NT2/D1 (cell line): ENCODE measurements at places on chromosomes 5 and 9.

DNA sequence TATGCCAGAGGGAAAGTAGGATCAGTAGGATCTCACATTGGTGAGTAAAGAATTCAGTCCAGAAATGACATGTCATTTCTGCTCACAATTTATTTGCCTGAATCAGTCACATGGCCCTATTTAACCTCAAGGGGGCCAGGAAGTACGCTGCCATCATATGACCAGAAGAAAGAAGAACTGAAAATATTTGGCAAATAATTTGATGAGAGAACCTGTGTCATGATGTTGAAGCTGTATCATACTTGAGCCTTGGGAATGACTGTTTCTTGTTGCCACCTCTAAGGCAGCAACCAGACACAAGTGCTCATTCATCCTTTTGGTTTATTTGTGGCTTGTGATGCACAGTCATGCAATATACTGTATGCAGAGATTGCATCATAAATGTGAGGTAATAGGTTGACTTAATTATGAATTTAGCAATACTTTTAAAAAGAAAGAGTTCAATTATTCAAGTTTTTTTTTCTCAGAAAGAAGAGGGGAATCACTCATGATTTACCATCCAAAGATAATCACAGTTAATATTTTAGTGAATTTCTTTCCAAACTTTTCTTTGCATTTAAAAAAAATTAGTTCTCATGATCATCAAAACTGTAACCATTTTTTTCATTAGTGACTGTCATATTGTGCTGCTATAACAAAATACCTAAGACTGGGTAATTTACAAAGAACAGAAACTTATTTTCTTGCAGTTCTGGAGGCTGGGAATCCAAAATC is 8.2 kb upstream of the ZFYVE16 start:
- no peak for DNase-seq

DNA sequence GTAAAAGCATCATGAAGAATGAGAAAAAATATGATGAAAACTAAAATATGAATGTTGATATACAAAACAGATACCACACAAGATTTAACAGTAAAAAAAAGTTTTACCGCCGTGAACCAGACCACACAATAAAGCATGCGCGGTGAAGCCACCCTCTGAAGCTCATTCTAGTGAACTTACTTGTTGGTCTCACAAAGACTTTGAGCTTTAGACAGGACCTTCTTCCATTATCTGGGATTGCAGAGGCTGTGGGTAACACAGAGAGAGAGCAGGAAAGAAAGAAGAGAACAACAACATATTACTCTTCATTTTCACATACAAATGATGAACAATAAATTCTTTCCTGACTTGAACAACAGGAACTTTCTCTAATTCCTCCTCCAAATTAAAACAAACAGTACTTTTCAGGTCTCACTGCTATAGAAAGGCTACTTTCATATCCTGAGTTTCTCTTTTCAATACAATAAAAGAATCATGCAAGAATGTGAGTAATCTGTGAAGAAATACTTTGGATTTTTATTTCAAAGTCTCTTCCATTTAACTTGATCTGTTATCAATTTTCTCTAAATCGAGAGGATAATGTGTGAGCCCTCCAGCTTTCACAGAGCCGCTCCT is 283.1 kb downstream of the EFNA5 start:
- no peak for DNase-seq

DNA sequence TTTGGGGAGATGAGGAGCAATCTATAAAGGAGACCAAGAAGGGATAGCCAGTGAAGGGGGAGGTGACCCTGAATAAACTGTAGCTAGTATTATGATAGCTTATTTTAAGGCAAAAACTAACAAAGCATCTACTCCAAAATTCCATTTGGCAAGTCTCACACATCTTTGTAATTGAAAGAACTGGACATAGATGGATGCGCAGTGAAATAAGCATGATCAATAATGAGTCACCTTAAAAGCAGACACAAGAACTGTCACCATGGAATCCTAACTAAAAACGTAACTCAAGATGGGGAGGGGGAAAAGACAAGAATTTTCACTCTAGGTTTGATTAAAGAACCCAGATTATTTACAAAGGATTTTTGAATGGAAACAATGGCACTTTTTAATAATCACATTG is 164.5 kb downstream of the MED27 start:
- DNase-seq = no peak

GRCh38 chr5:138491669-138492559 is 26.6 kb downstream of the EGR1 start:
- no peak for DNase-seq

- DNase-seq = no peak
Observed at GRCh38 chr5:175243441-175243840, 200.5 kb downstream of the DRD1 start.

DNA sequence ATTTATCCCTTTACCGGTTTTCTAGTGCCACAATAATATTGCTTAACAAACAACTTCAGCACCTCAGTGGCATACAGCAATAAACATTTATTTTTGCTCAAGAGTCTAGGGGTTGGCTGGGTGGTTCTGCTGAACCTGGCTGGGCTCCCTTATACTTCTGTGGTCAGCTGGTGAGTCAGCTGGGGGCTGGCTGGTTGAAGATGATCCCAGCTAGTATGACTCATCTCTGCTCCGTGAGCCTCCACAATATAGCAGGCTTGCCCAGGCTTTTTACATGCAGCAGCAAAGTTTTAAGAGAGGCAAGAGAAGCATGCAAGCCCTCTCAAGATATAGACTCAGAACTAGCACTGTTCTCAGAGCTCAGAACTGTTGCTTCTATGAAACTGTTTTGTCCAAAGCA is 523.5 kb upstream of the CLINT1 start:
- DNase-seq = no peak

DNA sequence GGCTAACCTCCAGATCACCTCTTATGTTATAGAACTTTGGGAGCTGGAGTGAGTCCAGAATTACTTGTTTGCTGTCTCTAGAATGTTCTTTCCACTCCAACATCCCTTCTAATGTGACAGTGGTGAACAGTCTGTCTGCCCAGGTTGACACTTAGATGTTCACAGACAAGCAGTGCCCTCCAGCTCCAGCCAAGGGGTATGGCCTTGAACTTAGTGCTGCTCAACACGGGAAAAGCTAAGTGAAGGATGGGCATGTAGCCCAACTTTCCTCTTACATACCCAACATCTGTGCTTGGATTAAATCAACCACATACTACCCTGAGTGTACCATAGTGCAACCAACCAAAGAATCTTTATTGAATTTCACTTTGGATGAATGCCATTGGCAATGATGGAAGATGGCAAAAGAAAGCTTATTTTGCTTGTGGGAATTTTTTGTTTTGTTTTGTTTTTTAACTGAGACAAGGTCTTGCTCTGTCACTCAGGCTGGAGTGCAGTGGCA is 201.2 kb downstream of the NXNL2 start:
- DNase-seq = no peak

DNA sequence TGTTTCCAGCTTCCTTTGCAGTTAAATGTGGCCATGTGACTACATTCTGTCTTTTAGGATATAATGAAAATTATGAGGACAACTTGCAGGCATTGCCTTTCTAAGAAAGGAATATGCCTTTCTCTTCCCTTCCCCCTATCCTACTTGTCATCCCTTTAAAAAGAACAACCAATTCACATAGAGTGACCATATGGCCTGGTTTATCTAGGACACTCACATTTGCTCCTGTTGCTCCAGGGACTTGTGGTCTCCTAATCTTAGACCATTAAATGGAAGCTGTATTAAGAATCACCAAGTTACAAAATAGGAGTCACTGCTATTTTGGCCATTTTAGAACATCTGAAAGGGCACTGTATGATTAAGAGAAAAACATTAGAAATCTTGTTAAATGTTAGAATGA is 520.3 kb downstream of the DTWD2 start:
- DNase-seq = no peak

- no peak for DNase-seq
Observed at GRCh38 chr9:107737987-107738743, 248.6 kb upstream of the KLF4 start.

DNA sequence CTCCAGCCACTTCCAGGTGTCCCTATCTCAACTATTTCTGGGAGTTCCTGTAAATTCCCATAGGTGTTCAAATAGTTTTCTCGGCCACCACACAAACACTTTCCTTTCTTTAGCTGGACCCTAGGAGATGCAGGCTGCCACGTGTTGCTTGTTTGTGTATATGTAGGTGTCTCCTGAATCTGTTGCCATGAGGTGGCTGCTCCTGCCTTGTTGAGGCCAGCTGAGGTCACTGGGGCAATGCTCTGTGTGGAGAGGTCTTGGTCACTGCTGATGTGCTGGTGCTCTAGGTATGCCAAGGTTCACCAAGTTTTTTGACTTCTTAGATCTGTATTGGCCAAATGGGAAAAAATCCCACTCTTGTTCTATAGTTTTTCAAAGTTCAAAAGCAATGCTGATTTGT is 132.5 kb upstream of the CHD1 start:
- DNase-seq = no peak

- DNase-seq = no peak
Observed at GRCh38 chr5:144304688-144305087, 134.0 kb downstream of the KCTD16 start.

DNA sequence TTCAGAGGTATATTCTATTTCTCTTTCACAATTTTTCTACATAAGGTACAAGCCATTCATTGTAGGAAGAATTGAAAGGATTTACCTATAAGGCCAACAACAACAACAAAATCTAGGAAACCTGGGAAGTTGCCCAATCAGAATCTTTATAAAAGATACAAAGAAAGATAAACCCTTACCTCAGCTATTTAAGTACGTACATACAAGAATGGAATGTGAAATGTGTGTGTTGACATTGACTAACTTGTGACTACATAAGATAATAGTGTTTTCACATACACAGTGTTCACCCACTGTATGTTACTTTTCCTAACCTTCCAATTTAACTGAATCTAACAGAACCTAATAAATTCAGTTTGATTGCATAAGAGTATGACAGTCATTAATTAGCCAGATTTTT is 154.1 kb downstream of the ADAMTS6 start:
- DNase-seq = no peak

DNA sequence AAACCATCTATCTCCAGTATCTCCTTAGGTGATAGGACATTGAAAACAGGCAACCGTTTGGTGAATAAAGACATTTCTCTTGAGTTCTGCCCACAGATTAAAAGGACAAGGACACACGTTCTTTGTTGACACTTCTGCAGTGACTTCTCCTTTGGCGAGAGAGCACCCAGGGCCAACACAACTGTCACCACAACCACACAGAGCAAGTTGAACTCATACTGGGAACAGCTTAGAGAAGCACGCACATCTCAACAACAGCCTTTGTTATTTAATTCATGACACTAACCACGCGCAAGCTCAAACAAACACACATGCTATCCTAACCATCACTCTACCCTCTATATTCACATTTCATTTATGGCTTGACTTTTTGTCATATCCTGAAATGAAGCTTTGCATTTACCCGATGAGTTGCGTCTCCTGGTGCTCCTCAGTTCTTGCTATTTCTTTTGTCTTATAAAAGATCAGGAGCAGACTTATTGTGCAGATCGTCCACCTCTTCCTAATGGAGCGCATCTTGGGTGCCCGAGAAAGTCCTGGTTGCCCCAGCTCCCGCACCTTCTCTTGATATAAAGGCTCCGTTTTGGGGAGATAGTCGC is 543 bp downstream of the ST8SIA4 start:
- no peak for DNase-seq

DNA sequence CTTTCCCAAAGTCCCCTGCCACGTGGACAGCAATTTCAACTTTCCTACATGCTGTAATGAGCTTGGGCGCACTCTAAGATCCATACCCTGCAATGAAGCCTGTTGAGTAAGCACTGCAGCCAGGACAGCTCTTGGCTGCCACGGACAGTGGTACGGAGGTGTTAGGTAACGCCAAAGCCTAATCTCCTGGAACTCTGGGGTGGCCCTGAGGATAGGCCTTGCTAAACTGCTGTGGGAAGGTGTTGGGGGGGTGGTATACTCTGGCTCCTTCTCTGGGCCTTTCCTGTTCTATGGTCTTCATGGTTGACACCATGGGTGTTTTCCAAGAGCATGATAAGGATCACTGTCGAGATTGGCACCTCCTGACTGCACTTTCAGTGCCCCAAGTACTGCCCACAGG is 66.4 kb upstream of the PITX1 start:
- DNase-seq = no peak

DNA sequence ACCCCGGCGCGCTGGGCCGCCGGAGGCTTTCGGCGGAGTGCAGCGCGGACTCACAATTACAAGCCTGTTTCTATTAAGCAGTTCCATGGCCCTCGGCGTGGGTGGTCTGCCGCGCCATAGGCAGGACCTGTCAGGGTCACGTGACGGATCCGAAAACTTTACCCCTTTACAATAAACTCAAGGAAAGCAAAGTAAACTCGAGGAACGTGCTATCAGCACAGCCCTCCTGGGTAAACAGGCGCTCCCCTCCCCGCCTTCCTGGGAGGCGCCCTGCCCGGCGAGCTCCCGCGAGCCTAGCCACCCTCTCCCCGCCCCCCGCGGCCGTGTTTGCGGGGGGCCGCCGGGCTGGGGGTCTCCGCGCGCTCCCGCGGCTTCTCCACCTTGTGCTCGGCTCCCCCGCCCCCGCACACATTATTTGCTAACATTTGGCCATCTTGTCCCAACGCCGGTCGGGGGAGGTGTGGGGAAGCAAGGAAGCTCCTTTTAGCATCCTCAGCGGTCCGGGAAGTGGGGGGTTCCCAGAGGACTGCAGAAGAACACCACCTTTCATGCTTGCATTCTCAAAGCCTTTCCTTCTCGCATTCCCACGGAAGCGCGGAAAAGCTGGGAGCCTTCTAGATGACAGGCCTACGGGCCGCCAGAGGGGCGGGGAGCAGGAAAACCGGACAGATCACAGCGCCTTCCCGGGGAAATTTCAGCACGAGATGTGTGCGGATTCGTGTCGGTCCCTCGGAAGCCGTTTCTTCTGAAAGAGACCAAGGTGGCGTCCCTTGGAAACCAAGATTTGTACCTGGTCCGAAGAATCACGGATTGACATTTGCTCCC is at the start of gene PTCH1:
TSS of gene PTCH1 (minus strand) at position 238 of the 825 bp plus-strand sequence.
- no peak for DNase-seq

- no peak for DNase-seq
Observed at GRCh38 chr9:110073356-110073905, 134.5 kb downstream of the C9orf152 start.

- no peak for DNase-seq
Observed at GRCh38 chr9:136324501-136325300, 2.6 kb upstream of the GPSM1 start.

DNA sequence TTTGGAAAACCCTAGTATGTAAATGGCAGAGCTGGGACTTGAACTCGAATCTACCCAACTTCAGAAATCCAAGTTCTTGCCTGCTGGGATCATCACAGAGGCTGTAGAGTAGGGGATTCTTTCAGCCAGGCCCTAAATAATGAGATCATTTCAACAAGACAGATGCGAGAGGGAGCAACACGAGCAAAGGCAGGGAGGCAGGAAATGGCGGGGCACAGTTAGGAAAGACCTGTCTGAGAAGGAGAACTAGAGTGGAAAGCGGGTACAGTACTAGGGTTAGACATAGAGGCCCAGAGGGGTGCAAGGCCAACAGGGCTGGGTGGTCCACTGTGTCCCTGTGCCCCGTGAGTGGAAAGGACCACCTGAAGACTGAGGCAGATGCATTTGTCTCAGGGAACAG is 46.1 kb downstream of the MVB12B start:
- DNase-seq = no peak

DNA sequence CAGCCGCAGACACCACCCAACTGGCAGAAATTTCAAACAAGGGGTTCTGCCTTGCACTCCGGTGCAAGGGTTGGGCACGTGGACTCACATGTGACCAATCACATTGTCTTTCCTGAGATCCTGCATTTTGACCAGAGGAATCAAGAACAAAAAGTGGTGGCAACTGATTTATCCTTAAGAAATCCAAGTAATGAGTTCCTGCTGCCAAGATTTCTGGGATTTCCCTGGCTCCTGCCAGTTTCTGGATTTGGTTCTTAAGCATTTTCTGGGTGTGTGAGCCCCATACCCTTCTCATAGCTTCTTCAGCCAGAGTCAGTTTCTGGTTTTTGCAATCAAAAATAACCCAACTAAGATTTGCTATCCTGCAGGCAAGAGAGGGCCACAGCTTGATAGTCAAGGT is 17.4 kb upstream of the KCNIP1 start:
- DNase-seq = no peak
